ENCODE measurements at places on chromosomes 16 and 17. TPM values are rescaled to one million over a fixed set of nuclear protein-coding genes. Genes with fewer than 3 reads are reported as not detected.

GRIN2A gene
- 2.7 TPM for total RNA-seq

HP gene
- total RNA-seq, result not detected

CDH16 gene
- not detected for total RNA-seq

GAST gene
- not detected for total RNA-seq

ADAP2 gene
- total RNA-seq, result 6.9 TPM

OMG gene
- not detected for total RNA-seq

TAT gene
- total RNA-seq, result not detected

CCL17 gene
- not detected for total RNA-seq

KRTAP9-2 gene
- total RNA-seq, result not detected

GLTPD2 gene
- total RNA-seq, result not detected

HES7 gene
- total RNA-seq, result 0.40 TPM

NAT9 gene
- 30.0 TPM for total RNA-seq

C1QL1 gene
- 1.2 TPM for total RNA-seq

ITGB4 gene
- total RNA-seq, result 3.9 TPM

TOB1 gene
- 1.3 TPM for total RNA-seq

LDHD gene
- total RNA-seq, result not detected
